ENCODE measurements at places on chromosomes 3 and 15. TPM values are rescaled to one million over a fixed set of nuclear protein-coding genes. Genes with fewer than 3 reads are reported as not detected.

GOLGA6L7 gene
- polyA plus RNA-seq, result not detected

GRCh38 chr3:185699927-185700326 lies 113.8 kb downstream of the SENP2 start:
- H3K27ac ChIP-seq, result no peak overlapping the region
- H3K4me1 ChIP-seq, result peaks cover 27% of the 10 kb centered on the region
- no peaks in the 10 kb centered on the region for H3K36me3 ChIP-seq
- no peak overlapping the region for H3K4me3 ChIP-seq

DNA sequence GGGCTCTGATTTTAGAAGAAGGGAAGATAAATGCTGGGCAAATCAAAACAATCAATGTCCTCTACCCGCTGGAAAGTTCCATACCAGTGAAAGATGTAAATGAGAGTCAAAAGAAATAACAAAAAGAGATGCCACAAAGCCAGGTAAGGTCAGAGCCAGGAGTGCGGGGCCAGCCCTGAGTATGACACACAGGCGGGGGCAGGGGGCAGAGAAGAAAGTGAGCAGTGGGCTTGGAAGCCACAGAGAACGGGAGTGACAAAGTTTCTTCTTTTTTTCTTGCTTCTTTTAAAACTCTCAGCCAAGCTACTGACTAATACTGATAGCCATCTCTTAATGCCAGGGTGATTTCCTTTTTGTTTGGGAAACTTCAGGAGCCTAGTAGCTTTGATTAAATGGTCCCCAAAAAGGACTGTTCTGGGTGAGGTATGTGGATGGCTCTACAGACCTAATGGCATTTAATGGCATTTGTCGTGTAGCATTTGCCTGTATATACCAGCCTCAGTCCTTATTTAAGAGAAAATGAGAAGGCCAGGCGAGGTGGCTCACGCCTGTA lies 23.1 kb upstream of the TSEN2 start:
- DNase-seq, result no peak
- H3K4me1 ChIP-seq, result peaks cover 61% of the 10 kb centered on the region
- H3K36me3 ChIP-seq, result no peaks in the 10 kb centered on the region
- H3K27me3 ChIP-seq, result no peaks in the 10 kb centered on the region
- no peak overlapping the region for H3K27ac ChIP-seq
- H3K4me3 ChIP-seq, result no peak overlapping the region

GRCh38 chr3:12328132-12328836 lies 39.4 kb downstream of the PPARG start:
- peak; percentile 61 for DNase-seq
- H3K4me1 ChIP-seq, result peaks cover 58% of the 10 kb centered on the region
- no peaks in the 10 kb centered on the region for H3K27me3 ChIP-seq
- no peaks in the 10 kb centered on the region for H3K36me3 ChIP-seq

- no peak overlapping the region for H3K4me3 ChIP-seq
- H3K27me3 ChIP-seq, result no peaks in the 10 kb centered on the region
- no peak overlapping the region for H3K27ac ChIP-seq
- no peaks in the 10 kb centered on the region for H3K4me1 ChIP-seq
- H3K36me3 ChIP-seq, result no peaks in the 10 kb centered on the region
These were observed 142.4 kb downstream of the ROBO2 start for GRCh38 chr3:77182341-77182740.

DNA sequence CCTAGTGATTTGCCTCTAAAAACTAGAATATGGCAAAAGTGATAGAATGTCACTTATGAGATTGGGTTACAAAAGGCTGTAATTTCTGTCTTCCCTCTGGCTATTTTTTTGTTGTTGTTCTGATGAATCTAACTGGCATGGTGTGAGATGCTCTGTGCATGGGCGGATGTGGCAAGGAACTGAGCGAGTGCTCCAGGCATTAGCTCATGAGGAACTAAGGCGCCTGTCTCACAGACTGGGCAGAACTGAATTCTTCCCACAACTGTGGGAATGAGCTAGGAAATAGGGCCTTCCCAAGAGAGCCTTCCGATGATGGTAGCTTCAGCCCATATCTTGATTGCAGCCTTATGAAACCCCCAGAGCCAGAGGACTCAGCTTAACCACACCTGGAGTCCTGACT lies 222.5 kb downstream of the NR2F2 start:
- H3K27me3 ChIP-seq, result no peaks in the 10 kb centered on the region
- no peak for DNase-seq
- H3K27ac ChIP-seq, result no peak overlapping the region
- H3K4me3 ChIP-seq, result no peak overlapping the region

Measured in CD14-positive monocyte (primary cell).